ENCODE measurements at places on chromosomes 11 and 22. TPM values are rescaled to one million over a fixed set of nuclear protein-coding genes. Genes with fewer than 3 reads are reported as not detected.
A peak's percentile ranks its signal among the peaks of the same experiment; 100 is the strongest.

DNA sequence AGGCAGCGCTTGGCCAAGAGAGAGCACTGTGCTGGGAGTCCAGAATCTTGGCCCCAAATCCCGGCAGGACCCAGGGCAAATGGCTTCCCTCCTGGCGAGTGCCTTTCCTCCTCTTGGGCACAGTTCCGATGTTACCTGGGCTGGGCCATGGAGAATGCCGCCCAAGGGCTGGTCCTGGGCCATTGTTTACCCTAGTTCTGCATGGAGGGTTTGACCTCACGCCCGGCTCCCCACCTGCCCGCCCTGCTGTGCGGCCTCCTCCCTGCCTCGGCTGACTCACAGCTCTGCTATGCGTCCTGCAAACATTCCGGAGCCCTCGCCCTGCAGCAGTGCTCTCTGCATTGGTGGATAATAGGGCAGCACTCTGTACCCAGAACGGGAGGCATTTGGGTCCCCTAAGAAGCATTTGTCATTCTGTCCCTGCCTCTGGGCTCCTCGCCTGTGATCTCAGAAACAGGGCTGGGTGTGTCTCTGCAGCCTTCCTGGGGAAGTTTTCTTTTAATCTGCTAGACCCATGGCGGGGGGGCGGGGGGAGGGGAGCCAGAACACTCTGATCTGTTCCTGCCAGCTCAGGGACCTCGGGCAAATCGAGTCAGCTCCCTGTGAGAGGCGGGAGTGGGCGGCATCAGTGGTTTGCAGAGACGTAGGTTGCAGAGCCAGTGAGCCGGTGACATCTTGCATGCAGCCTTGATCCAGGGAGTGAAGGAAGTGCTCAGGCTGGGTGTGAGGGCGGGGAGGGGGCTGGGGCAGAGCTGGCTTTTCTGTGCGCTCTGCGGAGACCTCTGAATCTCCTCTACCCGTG is 32.9 kb upstream of the SMIM38 start:
- DNase-seq, result peak; percentile 70
- no peaks in the 10 kb centered on the region for H3K27me3 ChIP-seq
- peak overlapping the region; percentile 17 for H3K27ac ChIP-seq
- no peak overlapping the region for H3K4me3 ChIP-seq

DNA sequence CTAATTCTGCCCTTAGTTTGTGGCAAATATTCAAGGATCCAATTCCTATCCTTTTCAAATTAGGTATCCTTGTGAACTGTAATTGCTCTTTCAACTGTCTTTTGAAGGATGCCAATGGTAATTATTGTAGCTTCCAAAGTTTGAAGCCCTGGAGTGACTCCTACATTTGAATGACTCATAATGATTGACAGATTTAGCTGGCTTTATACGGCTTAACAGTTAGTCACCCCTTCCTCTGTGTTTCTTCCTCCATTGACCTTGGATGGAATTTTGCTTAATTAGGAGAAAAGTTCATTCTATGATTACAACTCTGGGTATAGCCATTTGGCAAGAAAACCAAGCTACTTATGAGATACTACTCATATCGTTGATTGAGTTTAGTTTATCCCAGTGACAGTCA is 639.3 kb upstream of the KIRREL3 start:
- no peaks in the 10 kb centered on the region for H3K36me3 ChIP-seq
- H3K27ac ChIP-seq, result no peak overlapping the region
- DNase-seq, result peak; percentile 12
- H3K27me3 ChIP-seq, result no peaks in the 10 kb centered on the region
- no peak overlapping the region for H3K4me3 ChIP-seq

DNA sequence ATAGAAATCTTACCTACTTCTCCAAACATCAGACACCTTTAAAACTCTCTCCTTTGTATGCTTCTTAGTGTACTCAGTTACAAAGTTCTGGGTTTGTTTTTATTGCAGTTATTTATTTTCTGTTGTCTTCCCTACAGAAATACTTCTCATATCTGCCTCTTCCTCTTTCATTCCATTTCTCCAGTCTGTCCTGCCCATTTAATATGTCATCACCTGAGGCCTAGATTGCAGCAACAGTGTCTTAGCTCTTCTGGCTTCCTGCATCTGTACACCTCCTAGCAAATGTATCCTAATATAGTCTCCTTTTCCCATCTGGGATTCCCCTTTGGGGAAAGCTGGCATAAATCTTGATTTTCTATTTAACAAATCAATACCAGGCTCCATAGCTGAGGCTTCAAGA is 34.9 kb upstream of the PCF11 start:
- DNase-seq, result no peak
- peaks cover 12% of the 10 kb centered on the region for H3K4me1 ChIP-seq
- H3K36me3 ChIP-seq, result no peaks in the 10 kb centered on the region
- H3K27me3 ChIP-seq, result peaks cover 2% of the 10 kb centered on the region
- H3K4me3 ChIP-seq, result no peak overlapping the region

DNA sequence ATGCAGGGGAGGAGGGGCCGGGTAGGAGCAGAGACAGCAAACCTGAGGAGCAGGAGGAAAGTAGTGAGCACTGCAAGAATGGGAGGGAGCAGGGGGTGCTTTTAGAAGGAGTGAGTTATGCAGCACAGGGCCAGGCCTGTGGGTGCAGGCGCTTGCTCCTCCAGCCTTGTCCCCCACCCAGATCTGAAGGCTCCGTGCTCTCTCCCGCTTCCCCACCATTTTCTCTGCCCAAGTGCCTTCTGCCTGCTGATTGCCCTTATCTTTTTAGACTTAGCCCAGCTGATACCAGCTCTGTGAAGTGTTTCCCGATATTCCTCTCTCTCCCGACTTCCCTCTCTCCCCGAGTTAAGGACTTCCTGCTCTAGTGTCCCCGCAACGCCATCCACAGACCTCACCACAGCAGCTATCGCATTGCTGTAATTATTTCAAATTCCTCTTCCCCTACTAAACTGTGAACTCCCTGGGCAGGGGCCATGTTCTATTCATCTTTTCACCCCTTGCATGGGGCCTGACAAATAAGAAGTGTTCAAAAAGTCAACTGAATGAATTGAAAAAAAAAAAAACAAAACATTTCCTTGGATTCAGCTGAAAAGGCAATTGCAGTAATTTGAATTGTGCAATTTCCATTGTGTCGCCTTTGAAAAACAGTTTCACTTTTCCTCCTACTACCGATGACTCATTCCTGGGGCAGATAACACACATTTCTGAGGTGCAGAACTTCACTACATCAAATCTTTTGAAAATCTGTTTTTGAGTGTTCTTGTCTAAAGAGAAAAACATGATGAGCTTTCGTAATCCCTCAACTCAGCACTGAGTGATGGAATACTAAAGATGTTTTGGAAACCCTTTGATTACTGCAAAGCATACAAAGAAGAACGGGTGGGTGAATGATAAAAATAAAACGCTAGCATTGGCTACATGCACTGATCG is 69.7 kb upstream of the BMAL1 start:
- peak overlapping the region; percentile 17 for H3K4me3 ChIP-seq
- H3K27me3 ChIP-seq, result no peaks in the 10 kb centered on the region
- peak; percentile 84 for DNase-seq

The OR52A5 gene
- not detected for total RNA-seq

DNA sequence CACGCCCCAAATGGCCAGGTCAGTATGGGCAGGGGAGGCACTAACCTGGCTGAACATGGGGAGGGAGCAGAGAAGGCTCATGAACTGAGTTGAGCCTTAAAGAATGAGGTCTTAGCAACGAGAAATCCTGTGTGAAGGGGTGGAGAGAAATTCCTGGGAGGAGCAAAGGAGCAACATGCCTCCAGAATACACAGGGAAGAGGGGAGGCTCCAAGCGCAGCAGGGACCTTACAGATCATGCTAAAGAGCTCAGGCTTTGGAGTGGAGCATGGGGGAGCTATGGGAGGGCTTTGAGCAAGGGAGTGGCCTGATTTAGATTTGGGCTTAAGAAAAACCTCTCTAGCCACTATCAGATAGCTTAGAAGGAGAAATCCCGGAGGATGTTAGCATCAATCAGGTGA is 88.1 kb downstream of the MN1 start:
- peaks cover 6% of the 10 kb centered on the region for H3K4me1 ChIP-seq
- H3K4me3 ChIP-seq, result no peak overlapping the region
- H3K27ac ChIP-seq, result no peak overlapping the region
- no peaks in the 10 kb centered on the region for H3K36me3 ChIP-seq
- peaks cover 11% of the 10 kb centered on the region for H3K27me3 ChIP-seq

DNA sequence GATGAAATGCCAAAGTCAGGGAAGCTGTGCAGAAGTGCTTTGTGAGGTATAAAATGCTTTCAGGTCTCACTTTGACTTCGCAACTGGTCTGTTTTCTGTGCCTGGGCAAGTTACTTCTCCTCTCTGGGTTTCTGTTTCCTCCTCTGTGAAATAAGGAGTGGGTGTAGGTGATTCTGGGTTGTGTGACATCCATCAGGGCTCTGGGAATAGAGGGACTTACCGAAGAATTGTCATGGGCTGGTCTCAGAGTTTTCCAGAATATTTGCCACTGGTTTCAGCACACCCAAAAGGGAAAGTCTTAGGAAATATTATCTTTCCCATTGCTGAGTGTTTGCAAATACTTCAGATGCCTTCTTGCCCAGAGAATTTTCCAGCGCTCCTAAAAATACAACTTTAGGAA is 118.4 kb downstream of the KIAA1671 start:
- peaks cover 14% of the 10 kb centered on the region for H3K27me3 ChIP-seq
- H3K36me3 ChIP-seq, result no peaks in the 10 kb centered on the region
- H3K4me3 ChIP-seq, result no peak overlapping the region
- no peaks in the 10 kb centered on the region for H3K4me1 ChIP-seq

DNA sequence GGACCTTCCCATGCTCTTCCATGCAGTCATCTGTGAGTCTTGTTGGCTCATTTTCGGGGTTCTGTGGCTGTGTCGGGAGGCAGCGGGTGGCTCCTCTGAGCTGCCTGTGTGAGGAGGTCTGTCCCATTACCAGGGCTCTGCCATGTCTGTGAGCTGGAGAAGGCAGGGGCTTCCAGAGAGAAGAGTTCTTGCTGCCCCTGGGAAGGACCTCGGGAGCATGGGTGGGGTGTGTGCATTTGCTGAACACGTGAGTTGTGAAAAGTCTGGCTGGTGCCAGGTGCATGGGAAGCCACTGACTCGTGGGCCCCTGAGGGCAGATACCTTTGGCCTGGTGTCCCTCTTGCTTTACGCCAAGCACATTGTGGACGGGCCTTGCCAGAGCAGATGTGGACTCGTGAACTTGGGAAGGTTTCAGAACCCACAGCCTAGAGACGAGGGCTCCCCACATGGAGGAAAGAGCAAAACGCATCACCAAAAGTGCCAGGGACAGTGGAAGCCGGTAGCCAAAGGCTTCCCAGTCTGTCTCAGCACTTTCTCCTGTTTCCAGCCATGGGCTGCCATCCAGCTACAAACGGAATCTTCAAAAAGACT is 1324.5 kb downstream of the BRD1 start:
- H3K27me3 ChIP-seq, result no peaks in the 10 kb centered on the region
- H3K4me3 ChIP-seq, result no peak overlapping the region
- no peaks in the 10 kb centered on the region for H3K4me1 ChIP-seq
- H3K27ac ChIP-seq, result no peak overlapping the region

- no peaks in the 10 kb centered on the region for H3K27me3 ChIP-seq
- H3K36me3 ChIP-seq, result peaks cover 14% of the 10 kb centered on the region
- H3K27ac ChIP-seq, result no peak overlapping the region
- peaks cover 14% of the 10 kb centered on the region for H3K4me1 ChIP-seq
- no peak overlapping the region for H3K4me3 ChIP-seq
Measured at GRCh38 chr22:20396639-20397038, 2.7 kb downstream of the ZNF74 start.

DNA sequence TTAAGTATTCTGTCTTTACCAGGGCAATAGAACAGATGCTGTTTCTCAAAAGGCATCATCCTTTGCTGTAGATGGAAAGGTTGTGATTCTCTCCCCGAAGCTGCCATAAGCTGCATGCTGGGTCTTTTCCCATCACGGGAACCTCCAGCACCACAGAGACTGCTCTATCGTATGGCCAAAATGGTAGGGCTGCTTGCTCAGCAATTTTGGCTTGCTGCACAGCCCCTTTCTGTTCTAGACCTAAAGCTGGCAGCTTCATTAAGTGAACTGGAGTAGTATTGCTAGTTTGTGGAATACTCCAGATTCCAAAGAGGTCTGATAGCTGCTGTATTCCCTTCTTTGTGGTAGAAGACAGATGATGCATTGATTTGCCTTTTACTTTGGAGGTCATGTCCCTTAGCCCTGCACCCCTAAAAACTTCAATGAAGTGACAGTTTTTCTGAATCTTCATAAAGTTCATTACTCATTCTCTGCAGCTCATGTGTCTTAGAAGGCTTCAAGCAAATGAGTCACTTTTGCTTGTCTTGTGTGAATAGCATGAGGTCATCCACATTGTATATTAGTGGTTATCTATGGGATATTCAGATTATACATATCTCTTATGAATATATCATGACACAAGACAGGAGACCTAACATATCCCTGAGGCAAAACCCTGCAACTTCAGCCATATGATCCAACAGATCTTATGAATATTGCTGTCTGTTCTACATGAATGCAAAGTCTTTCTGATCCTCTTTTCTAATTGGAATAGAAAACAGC is 245.3 kb downstream of the FAM76B start:
- 0 out of 2 replicates have a peak, but pooled peaks cover 2% of the 10 kb centered on the region for H3K4me1 ChIP-seq
- DNase-seq, result peak; percentile 57
- peaks cover 12% of the 10 kb centered on the region for H3K27me3 ChIP-seq

- no peak for DNase-seq
- no peaks in the 10 kb centered on the region for H3K36me3 ChIP-seq
- no peaks in the 10 kb centered on the region for H3K27me3 ChIP-seq
- no peak overlapping the region for H3K27ac ChIP-seq
Measured at GRCh38 chr11:46049325-46049897, 71.8 kb downstream of the PHF21A start.

DNA sequence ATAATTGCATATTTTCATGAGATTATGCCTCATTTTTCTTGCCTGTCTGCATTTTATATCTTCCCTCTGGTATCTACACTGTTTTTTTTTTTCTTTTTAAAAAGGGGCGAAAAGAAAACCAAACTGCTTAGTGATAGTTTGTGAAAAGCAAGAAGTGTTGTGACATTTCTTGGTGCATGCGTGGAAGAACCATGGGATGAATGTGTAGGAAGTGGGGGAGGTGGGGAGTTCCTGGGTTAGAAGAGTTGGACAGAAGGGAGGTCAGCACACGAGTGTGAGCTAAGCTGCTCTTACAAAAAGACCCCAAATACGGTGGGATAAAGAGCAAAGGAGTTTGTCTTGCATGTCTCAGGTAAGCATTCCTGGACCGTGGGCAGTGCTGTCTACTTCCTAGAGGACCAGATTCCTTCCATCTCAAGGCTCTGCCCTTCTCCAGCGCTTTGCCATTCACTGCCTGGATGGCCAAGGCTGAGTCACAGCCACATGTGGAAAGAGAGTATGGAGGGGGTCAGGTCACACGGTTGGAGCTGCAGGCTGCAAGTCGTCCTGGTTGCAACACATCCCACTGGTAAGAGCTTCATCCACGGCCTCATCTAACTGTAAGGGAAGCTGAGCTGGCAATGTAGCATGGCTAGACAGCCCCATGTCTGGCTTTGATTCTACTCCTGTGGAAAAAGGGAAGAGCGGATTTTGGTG is 300.6 kb downstream of the DDX10 start:
- no peaks in the 10 kb centered on the region for H3K27me3 ChIP-seq
- H3K4me1 ChIP-seq, result peaks cover 6% of the 10 kb centered on the region
- peak; percentile 88 for DNase-seq
- H3K27ac ChIP-seq, result no peak overlapping the region
- H3K4me3 ChIP-seq, result no peak overlapping the region

- H3K4me3 ChIP-seq, result no peak overlapping the region
- peak; percentile 59 for DNase-seq
- H3K27me3 ChIP-seq, result no peaks in the 10 kb centered on the region
- H3K4me1 ChIP-seq, result peaks cover 6% of the 10 kb centered on the region
Measured at GRCh38 chr11:116946414-116946813, 109.0 kb upstream of the APOA1 start.

- H3K4me3 ChIP-seq, result no peak overlapping the region
- H3K36me3 ChIP-seq, result no peaks in the 10 kb centered on the region
- peaks cover 5% of the 10 kb centered on the region for H3K27me3 ChIP-seq
- no peak overlapping the region for H3K27ac ChIP-seq
- DNase-seq, result no peak
Measured at GRCh38 chr11:11387207-11387606, 34.2 kb upstream of the CSNK2A3 start.

GRCh38 chr11:5380740-5381342 is 2.8 kb upstream of the OR51M1 start:
- no peaks in the 10 kb centered on the region for H3K27me3 ChIP-seq
- H3K27ac ChIP-seq, result no peak overlapping the region
- H3K4me3 ChIP-seq, result no peak overlapping the region
- DNase-seq, result peak; percentile 77

All from IMR-90 (cell line).